CD4-positive, alpha-beta T cell treated with Interleukin-6 at 100 ng/mL for 8 hours (primary cell): ENCODE measurements at places on chromosomes 2 and 18.

GRCh38 chr2:39534095-39534711, 97.1 kb upstream of the MAP4K3 start:
- no peak for DNase-seq

GRCh38 chr2:53473775-53474311, 293.8 kb upstream of the CHAC2 start:
- DNase-seq, result no peak

DNA sequence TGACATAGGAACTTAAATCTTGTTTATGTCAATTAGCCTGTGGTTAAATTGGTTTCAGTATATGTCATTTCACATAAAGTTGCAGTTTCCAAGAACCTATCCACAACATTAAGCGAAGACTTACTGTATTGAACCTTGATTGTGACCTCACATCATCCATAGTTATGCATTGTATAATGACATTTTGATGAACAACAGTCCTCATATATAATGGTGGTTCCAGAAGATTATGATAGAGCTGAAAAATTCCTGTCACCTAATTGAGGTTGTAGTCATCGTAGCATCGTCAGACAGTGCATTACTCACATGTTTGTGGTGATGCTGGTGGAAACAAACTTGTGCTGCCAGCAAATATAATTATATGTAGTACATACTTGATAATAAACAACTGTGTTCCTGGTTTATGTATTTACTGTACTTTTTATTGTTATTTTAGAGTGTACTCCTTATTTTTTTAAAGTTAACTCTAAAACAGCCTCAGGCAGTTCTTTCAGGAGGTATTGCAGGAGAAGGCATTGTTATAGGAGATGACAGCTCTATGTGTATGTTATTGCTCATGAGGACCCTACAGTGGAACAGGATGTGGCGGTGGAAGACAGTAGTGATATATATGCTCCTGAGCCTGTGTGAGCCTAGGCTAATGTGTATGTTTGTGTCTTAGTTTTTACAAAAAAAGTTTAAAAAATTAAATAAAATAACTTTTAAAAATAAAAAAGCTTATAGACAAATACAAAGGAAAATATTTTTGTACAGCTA, 56.6 kb downstream of the UBE2E3 start:
- no peak for DNase-seq

- no peak for DNase-seq
These were observed 191.3 kb upstream of the KCNJ3 start for GRCh38 chr2:154507186-154507585.

GRCh38 chr2:61471905-61472805, 1.3 kb upstream of the USP34 start:
- DNase-seq, result peak; percentile 19

DNA sequence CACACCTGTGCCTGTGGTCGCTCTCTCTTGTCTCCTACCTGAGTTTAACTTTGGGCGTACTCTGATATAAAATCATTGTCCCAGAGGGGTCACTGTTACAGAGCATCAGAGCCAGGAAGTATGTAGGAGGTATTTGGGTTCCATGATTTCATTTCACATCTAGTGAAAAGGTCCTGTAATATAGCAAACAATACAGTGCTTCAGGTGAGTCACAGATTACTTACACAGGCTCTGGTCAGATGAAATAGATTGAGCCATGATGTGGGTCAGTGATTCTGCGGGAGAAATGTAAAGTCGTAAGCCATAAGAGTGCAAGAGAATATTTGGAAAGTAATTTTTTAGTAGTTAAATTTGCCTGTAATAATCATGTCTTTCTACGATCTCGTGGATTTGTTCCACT, 70.2 kb downstream of the SOCS6 start:
- DNase-seq, result no peak

- no peak for DNase-seq
These were observed 672.5 kb downstream of the MBD2 start for GRCh38 chr18:53551868-53552426.

DNA sequence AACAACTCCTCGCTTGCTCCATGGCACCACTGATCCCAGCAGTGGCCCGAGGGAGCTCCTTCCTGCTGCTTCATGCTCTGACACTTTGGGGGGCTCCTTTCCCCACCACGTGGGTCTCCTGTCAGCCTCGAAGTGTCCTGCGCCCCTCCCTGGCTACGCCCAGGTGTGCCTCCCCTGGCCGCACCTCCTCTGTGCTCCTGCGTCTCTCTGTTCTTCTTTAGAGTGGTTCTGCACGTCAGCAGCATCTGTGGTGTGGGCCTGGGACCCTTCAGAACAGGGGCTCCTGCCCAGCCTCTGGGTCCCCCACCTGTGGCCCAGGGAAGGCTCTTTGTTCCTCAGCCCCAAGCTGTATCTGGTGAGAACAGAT, 26.7 kb upstream of the NTSR2 start:
- no peak for DNase-seq

GRCh38 chr18:62206593-62206992, 19.5 kb downstream of the RELCH start:
- DNase-seq, result no peak

DNA sequence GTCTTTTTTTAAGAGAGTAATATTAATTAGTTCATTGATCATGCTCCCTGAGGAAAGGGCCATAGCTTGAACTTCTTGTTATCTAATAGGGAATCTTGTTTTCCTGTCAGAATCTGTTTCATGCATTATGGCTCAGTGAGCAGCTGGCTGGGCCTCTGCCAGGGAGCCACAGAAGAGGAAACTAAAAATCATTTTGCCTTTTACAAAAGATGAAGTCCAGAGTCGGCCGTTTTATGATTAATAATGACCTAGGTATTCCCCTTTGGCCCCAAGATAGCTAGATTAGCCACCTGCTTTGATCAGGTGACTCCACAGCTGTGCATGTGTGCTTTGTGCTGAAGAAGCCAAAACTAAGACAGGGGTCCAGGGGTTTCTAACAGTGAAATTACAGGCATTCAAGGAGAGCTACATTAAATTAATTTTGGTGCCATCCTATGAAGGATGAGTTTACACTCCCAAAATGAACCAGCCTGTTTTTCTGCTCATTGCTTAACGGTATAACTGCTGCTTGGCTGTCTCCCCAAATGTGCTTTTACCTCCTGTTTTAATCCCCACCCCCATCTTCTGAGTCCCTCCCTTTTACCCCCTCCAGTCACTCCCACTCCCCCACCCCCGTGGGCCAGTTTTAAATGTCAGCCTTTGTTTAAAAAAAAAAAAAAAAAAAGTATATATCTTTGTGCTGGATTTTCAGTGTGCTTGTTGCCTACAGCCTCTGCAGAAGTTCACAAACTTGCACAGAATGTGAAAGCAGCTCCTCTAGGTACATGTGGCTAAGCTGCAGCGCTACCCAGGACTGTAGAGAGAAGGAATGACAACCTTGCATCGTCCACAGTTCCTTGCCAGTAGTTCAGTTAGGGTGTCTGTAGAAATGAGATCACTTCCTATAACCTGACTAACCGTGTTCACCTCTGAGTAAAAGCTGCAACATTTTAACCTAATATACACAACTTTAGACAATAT, 93.1 kb downstream of the CABLES1 start:
- DNase-seq, result no peak

DNA sequence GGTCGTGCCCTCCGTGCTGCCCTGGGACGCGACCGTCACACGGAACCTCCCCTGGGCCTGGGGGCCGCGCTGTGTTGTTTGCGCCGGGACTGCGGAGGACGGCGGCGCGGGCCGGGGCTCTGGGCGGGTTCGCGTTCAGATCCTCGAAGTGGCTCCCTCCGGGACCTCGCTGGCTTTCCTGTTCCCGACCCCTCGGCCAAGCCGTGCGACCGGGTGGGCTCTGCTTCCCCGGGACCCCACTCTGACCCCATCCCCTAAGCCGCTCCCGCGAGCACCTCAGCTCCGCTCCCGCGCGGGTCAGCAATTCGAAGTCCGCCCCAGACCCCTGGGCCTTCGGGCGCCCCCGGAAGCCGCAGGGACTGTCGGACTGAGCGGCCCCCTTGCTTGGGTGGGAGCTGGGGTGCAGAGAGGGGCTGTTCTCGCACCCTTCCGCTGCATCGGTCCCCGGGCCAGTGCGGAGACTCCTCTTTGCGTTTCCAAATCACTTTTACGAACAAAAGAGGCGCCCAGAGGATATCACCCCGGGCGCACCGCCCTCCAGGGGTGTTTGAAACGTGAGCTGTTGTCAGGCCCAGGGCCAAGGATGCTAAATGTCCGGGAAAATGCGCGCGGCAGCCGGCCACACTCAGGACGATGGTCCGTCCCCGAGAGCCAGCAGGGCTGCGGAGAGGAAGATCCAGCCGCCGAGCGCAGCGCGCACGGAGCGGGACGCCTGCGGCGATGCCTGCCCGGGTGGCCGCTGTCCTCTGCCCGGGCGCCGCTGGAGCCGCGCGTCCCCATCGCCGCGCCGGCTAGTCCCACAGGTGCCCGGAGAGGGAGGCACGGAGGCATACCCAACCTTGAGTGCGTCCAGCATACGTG, 73.5 kb downstream of the ZCCHC2 start:
- no peak for DNase-seq

DNA sequence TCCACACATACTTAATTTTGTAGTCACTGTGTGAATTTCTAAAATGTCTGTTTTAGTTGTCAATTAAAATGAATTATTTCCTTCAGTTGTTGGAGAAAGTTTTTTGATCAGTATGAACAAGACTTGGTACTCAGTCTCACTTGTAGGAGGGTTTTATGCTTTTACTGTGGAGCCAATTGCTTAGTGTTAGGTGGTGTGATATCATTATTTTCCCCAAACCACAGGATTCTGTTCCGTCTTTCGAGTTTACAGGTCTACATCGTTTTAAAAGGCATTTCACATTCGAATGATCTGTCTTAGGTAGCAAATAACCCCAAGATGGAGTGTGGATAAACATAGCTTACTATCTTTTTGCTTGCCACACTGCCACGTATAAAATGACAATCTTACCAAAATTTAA, 803.1 kb downstream of the SATB2 start:
- DNase-seq, result no peak

GRCh38 chr18:23970161-23971096, 44.1 kb upstream of the TTC39C start:
- DNase-seq, result peak; percentile 77

DNA sequence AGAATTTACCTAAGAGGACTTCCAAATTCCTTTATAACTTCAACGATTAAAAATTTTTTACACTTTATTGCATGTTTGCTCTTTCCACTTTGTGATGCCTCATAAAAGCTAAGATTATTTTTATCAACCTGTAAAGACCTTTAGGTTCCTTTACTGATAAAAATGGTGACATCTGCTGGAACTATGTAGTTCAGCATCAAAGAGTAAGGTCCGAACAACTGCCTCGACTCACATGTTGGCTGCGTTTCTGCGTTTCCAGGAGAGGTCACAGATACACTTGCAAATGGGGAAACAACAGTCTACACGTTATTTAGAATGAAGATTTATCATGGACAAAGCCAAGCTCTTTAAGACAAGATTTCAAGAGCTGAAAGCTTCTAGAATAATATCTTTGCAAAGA, 18.8 kb upstream of the TMX3 start:
- no peak for DNase-seq

DNA sequence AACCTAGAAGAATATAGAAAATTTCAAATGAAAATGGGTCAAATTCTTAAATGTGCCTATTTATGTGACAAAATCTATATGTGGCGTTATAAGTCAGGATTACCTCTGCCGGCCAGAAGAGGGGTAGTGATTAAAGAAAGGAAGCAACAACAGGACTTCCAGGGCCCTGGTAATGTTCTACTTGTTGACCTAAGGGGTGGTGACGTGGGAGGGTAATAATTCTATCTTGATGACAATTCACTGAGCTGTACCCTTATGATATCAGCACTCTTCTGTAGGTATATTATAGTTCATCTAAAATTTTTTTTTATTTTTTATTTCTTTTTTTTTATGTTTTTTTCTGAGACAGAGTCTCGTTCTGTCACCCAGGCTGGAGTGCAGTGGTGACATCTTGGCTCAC, 87.9 kb downstream of the STRN start:
- DNase-seq, result no peak

- DNase-seq, result peak; percentile 66
These were observed 19.6 kb downstream of the UGP2 start for GRCh38 chr2:63861220-63861822.

GRCh38 chr2:211437396-211437795, 881.0 kb downstream of the CPS1 start:
- DNase-seq, result no peak

DNA sequence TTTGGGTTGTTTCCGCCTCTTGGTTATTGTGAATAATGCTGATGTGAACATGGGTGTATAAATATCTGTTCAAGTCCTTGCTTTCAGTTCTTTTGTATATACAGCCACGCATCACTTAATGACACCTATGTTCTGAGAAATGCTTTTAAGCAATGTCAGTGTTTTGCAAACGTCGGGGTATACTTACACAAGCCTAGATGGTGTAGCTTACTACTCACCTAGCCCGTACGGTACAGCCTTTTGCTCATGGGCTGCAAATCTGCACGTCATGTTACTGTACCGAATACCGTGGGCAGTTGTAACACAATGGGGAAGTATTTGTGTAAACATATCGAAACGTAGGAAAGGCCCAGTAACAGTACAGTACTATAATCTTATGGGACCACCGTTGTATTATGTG, 12.4 kb downstream of the RALB start:
- no peak for DNase-seq

GRCh38 chr2:176997792-176998169, 214.8 kb upstream of the HNRNPA3 start:
- no peak for DNase-seq

DNA sequence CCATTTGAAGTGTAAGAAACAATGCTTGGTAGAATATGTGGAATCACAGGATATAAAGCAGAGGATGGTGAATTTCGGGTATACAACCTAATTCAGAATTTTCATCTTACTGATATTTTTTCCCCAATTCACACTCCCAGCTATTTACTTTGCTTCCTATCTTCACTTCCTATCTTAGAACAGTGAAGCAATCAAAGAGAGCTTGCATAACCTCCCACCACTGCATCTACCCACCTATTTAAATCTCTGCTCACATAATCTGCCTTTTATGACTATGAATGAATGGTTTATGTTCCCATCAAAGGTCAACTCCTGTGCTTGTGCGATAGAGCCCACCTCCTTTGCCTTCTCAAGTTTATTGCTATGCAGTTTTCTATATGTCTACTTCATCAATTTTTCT, 3.3 kb downstream of the RMDN2 start:
- DNase-seq, result no peak

DNA sequence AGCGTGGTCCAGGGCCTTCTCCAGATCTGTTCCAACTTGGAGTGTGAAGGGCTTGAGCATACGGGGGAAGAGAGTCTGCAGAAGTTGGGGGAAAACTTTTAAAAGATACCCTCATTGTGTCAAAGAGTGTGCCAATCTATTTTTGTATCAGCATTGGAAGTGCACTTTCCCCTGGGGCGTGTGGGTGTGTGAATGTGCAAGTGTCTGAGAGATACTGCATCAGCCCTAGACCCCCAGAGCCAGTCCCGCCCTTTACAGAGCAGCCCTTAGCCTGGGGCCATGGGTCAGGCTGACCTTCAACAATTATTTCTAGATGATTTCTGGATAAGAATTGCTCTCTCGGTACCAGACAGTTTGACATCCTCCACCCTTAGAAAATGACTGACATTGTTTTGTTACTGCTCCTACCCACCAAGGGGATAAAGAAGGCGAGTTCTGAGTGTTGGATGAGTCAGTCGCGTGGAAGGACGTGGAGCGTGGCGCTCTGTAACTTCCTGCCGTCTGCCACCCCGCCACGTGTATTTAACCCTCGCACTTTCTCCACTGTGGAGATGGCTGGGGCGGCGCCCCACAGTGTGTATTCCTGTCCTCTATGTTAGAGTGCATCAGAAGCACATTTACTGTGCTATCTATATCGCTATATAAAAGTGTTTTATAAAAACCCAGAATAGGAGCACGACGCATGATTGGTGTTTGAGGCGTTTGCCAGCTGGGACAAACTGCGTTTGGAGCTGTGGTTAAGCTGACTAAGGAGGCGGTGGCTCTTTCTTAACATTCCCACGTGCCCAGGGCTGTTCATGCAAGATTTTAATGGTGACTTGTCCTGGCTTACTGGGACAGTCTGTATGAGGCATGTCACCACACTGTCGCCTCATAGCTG, 122.6 kb downstream of the CABLES1 start:
- DNase-seq, result no peak
